ENCODE measurements at places on chromosomes 2 and 18.

GRCh38 chr2:85583667-85584353 lies 421 bp upstream of the VAMP5 start:
- no peak for DNase-seq

DNA sequence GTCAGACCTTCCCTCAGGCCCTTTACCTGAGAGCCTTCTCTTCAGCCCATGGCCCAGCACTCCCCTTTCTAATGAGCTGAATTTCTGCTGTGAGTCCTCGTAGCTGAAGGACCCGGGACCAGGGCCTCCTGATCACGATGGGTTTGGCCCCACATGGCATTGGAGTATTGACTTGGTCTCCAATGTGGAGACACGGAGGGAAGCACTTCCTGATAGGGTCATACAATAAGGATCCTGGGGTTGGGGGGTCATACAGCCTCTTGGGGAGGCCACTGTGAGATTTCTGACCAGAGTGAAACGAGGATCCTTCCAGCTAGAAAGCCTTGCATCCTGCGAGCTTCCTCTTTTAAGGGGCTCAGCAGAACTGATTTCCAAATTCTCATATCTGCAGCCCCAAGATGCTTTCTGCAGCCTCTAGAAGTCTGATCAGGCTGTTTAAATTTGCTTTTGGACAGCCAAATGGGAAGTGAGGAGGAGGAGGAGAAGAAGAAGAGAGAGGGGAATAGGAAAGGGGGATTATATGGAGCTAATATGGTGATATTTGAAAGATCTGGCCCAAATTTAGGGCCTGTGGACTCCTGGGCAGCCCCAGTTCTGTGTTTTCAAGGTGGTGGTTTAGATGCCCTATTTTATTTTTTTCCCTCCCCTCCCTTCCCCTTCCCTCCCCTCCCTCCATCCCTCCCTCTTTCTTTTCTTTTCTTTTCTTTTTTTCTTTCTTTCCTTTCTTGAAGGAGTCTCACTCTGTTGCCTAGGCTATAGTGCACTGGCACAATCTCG lies 38.9 kb downstream of the RHOB start:
- DNase-seq, result no peak

- DNase-seq, result peak; percentile 90
These were observed 54.9 kb downstream of the FHOD3 start for GRCh38 chr18:36352384-36352783.

DNA sequence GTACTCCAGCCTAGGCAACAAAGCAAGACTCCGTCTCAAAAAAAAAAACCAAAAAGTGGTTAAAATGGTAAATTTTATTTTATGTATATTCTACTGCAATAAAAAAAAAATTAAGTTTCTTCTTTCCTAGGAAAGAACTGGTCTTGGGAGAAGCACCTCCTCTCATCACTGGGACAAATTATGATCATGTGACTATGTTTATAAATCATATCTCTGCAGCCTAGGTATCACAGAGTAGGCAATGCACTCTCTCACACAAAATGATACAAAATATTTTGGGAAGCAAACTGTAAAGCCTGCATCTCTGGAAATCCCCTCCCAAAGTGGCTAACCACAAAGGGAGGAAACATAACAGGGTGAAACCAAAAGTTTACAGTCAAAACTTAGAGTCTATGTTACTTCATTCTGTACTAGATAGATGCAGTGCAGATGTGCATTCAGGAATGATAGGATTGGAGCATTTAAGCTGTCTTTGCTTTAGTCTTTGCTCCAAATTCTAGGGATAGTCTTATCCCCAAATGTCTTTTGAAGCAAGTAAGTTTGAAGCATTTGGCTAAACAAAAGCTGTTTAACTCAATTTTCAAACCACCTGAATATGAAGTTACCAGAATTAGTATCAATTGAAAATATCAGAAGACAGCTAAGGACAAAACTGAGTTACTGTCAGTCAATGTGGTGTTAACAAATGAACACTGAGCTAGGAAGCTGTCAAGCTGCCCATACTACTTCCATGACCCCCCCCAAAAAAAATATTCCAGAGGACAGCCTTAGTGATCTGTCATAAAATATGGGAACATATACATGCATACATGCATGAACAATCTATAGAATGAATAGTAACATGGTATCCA lies 21.1 kb upstream of the MALT1 start:
- no peak for DNase-seq

- no peak for DNase-seq
These were observed 25.8 kb downstream of the KIF1A start for GRCh38 chr2:240794178-240794721.

- DNase-seq, result no peak
These were observed 220.9 kb upstream of the REV1 start for GRCh38 chr2:99710721-99711120.

DNA sequence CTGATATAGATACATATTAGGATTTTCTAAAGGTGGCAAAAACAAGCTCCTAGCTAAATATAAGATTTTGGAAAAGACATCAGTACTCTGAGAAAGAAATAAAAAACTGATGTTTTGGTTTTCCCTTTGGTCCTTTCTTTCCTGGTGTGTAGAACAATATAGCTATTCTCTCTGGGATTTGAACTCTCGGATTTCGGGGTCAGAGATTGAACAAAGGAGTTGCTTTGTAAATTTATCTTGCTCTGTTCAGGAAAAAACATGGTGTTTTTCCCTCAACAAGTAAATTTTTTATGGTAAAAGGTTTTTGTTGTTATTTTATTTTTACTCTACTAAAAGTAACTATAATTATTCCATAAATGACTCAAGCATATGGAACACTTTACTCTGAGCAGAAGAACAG lies 889.3 kb downstream of the ERBB4 start:
- DNase-seq, result no peak

- DNase-seq, result no peak
These were observed 61.9 kb downstream of the DTNA start for GRCh38 chr18:34771958-34772357.

GRCh38 chr2:215780907-215781685 lies 232.3 kb downstream of the MREG start:
- DNase-seq, result no peak

GRCh38 chr2:53751728-53752127 lies 15.9 kb upstream of the CHAC2 start:
- DNase-seq, result peak; percentile 28

DNA sequence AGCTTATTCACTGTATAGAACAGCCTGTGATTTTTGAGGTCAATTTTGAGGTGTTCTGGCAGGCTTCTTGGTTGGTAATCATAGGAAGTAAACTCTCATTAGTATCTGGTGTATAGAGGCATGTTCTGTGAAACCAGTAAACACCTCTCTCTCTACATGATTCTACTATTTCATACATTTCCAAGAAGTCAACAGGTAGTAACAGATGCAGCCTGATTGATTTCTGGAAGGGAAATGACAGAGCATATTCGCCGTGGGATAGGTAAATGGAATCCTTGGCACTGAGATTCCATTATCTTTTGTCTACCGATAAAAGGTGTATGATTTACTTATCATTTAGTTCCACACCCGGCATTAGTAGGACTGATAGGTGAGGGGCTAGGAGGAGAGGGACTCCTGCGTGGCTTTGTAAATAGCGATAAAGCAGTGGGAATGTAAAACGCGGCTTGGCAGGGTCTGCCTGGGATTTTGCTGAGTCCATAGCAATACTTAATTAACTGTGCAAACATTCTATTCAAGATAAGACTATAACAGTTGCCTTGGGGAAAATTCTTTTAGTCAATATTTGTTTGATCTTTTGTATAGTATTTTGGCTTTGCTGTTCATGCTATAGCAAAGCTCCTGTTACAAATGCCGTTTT lies 32.3 kb downstream of the LYPD6B start:
- no peak for DNase-seq

GRCh38 chr2:9388950-9389911 lies 34.1 kb downstream of the ITGB1BP1 start:
- no peak for DNase-seq

DNA sequence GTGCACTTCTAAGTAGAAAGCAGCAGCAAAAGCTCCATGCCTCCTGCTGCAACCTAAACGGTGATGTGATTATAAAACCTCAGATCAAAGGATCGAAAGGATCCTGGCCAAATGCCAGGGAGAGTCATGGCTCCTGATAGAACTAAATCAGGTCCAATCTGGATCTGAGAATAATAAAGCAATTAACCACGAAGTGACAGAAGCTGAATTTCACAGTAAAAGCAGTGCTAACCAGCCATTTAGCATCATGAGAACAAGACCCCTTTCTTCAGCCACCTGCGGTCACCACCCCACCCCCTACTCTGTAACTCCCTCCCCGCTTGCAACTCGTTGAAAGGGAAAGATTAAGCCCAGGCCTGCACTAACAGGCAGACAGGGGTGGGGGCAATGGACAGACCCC lies 748.7 kb downstream of the BCL11A start:
- DNase-seq, result no peak

Data from RCC 7860 (cell line).